ENCODE measurements at places on chromosomes 12 and 14.

GRCh38 chr12:122013136-122013535 lies 8.5 kb upstream of the BCL7A start:
- no peak for DNase-seq

GRCh38 chr14:66401449-66402095 lies 84.6 kb upstream of the CCDC196 start:
- no peak for DNase-seq

GRCh38 chr12:108237272-108237671 lies 101.8 kb downstream of the CMKLR1 start:
- peak; percentile 12 for DNase-seq

DNA sequence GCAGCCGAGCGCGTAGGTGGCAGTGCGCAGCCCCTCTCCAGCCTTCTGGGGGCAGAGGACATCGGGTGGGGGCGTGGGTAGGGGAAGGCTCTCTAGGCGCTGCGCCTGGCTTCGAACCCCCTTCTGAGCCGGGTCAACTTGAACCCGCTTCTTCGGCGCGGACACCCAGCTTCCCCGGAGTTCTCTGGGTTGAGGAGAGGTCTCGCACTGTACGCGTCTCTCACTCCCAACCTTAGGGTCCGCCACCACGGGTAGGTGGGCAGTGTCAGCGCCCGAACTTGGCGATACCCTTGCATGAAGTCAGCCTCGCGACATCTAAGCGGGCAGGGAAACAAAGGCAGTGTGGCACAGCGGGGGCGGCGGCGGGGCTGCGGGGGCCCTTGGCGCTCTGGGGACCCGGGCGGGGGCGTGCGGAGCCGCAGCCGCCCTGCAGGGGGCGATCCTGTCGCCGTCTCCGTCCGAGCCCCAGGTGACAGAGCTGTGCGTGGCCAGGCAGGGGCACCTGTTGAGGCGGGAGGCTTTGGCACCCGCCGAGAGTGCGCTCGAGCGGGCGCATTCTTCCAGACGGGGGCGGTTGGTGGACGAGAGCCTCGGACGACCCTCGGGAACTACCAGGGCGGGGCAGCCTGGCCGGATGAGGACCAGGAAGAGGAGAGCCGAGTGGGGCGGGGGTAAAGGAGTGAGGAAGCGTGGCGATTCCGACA lies 1.1 kb downstream of the GALNT16 start:
- DNase-seq, result peak; percentile 84

Measured in HuH-7 (cell line).